ENCODE measurements at places on chromosomes 1 and 21.

DNA sequence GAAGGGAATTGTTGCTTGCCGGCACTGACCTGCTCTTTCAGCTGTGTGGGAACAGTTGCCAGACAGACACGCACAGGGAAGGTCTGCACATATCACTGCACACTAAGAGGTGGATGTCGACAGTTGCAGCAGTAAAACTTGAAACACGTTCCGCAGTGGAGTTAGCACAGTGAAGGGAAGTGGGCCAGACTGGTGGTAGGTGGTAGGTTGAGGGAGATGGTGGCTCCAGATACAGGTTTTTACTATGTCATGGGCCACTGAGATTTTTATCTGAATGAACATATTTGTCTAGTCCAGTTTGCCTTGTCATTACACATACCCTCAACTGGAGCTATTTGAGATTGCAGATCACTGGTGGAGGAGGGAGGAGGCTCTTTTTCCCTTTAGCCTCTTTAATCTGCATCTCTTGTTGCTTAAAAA, 13.5 kb downstream of the MRPS6 start:
- peak; percentile 23 for DNase-seq

DNA sequence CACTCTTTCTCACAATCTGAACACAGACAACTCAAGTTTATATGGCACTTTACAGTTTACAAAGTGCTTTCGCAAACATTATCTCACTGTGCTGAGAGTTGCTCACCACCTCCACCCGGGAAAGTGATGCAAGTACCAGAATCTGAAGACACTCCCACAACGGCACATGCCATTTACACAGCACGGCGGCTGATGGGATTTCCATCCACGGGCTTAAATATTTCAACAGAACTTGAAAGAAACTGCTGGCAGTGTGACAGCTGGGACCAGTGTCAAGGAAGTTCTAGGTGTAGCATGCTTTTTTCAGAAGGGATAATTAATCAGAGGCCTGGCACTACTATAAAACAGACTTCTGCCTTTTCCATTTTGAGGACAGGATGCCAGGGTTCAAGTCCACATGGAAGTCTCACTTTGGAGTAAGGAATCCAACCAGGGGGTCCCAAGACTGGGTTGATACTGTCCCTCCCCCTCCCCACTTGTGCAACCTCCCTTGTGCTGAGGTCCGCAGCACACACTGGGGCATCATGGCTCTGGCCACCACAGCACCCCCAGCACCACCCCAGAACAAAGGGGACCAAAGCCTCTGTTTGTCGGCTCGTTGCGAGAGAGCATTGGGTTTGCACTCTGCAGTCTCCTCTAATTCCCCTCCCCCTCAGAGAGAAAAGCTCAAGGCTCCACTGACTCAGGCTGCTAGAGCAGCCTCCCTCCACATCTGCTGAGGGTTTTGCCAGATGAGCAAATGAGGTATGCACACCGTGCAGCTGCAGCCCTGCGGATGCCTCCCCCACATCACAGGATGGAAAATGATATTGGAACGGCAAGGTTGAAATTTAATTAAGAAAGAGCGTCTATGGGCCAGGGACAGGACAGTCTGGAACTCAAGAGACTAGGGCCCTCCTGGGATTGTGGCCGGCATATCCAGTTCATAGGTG, 154.9 kb downstream of the TGFBR3 start:
- DNase-seq = no peak

DNA sequence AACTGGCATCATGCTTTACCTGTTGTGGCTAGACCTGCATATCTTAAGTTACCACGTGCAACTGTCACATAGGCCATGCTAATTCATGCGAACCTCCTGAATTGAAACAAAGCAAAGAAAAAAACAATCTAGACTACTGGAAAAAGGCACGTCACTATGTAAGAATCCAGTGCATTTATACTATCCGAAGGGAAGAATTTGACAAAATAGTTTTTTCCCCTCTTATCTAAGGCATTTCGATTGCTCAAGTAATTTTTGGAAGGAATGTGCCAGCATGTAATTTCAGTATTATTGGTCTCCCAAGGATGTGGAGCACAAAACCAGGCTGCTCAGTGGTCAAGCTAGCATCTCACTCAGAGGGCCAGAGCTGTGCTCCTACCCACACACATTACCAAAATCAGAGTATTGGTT, 31.5 kb upstream of the C1orf198 start:
- DNase-seq = no peak

GRCh38 chr1:41723786-41724185, 194.9 kb downstream of the HIVEP3 start:
- DNase-seq = no peak

DNA sequence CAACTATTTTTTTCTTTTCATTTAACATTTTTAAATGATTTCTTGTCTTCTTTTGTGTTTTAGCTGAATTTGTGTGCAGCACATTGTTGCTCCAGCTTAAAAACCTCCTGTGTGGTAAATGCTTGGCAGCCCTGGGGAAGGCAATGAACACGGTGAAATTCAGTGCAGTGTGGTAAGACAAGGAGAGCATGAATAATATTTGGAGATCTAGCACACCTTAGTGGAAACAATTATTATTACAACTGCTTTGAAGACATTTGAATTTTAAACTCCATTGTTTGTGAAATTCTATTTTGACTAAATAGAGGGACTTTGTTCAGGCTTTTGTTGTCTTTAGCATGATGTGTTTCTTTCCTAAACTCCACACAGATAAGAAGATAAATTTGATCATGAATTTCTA, 242.6 kb upstream of the CXADR start:
- DNase-seq = no peak

- DNase-seq = no peak
Measured at GRCh38 chr1:216238844-216239243, 184.4 kb downstream of the USH2A start.

DNA sequence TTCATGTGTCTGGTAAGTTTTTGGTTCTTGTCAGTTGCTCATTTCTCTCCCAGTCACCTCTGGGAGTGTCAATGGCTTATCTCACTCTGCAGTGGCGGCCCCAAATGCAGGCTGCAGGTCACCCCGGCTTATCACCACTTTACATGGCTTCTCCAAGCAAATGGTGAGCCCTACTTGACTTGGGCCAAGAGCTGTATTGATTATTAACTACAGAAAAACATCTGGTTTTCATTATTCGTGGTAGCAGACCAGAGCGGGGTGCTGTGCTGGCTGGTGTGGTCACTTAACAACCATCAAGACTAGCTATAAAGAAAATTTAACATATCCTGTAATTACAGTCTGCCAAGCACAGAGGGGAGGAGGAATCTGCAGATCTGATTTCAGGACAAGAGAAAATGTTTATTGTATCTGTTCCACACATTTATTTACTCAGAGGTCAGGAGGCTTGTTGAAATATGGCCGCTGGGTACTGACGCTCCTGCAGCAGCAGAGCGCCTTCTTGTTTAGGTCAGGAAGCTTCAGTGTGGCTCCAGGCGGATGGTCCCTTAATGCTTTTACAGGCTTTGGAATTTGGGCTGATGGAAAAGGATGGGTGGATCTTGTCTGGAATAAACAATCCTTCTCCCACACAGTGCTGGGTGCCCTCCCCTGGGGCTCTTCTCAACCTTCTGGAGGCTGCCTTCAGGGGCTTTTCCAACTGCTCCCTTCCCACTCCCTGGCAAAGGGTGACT, 87.8 kb downstream of the HLX start:
- no peak for DNase-seq

GRCh38 chr21:46388206-46388880, 64.4 kb downstream of the PCNT start:
- no peak for DNase-seq

- DNase-seq = no peak
Measured at GRCh38 chr1:9894115-9894514, 16.0 kb downstream of the CTNNBIP1 start.

DNA sequence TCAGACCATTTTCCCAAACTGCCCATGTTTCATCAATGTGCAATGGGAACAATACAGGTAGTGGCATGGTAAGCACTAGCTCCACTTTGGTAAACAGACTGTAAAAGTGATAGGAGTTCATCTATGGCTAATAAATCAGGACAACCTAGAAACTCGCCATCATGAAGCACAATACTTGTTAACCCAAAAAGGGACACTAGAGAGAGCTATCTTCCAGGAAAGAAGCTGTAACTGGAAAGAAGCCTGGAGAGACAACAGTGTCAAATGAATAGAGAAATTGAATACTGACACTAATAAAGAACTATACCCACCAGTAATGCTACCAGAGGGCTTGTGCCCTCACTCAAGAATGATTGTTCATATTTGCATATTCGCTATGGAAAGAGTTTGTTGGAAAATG, 164.7 kb upstream of the RGS18 start:
- DNase-seq = no peak

GRCh38 chr1:233435622-233436021, 108.1 kb downstream of the MAP3K21 start:
- no peak for DNase-seq

DNA sequence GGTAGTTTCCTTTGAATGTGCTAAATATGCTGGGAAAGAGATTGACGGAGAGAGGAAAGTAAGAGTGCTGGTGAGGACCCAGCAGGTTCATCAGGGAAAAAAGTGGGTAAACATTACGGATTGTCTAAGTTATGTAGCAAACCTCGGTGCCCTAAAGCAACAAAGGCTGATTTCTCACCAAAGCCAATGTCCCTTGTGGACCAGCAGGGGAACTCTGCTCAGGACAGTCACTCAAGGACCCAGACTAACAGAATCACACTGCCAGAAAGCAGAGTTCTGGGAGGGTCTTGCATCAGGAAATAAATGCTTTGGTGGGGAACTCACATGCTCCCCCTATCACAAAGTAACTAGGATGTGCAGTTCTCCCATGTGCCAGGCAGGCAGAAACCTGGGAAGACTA, 1.7 kb upstream of the IKBKE start:
- DNase-seq = no peak

DNA sequence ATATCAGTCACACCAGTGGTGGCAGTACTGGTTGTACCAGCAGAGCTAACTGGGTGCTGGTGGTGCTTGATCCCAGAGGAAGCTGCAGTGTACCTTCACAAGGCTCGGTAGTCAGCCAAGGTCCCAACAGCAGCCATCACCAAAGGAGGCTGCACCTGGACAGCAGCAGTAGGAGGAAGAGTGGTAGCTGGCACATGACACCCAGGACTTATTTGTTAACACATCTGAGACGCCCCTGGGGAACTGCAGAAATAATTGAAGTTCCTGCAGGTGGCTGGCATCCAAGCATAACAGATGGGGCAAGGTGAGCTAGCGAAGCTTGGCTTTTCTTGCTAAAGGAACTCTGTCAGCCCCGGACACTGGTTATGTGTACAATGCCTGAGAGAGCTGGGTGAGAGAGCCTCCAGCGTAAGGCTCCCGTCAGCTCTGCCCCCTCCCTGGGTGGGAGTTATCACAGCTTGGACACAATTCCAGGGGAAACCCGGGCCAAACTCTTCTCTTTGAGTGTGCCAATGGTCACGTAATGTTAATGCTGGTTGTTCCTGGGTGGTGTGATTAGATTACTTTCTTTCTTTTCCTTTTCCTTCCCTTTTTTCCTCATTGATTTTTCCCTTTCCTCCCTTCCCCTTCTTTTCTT, 29.1 kb upstream of the PARP1 start:
- DNase-seq = no peak

DNA sequence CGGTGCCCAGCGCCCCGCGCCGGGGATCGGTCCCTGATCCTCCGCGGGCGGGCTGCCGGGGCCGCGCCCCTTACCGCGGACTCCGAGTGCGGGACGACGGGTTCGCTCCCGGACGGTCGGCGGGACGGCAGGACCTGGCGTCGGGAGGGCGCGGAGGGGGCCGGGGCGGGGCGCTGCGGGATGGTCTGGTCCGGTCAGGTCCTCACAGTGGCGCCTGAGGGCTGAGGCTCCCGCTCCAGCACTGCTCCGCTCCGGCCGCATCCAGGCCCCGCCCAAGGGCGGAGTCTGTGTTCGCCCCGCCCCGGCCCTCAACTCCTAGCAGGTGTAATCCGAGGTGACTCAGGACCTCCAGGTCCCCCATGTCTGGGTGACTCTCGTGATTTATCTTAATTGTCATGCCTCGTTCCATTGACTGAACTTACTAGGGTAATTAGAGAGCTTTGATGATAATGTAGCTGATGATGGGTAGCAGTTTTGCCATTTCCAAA, at the start of gene RAB3B:
Gene RAB3B, minus strand, starts transcription at position 223 of the 488 bp plus-strand sequence. CDS start 13,583 bp downstream, outside the sequence.
- peak; percentile 74 for DNase-seq

DNA sequence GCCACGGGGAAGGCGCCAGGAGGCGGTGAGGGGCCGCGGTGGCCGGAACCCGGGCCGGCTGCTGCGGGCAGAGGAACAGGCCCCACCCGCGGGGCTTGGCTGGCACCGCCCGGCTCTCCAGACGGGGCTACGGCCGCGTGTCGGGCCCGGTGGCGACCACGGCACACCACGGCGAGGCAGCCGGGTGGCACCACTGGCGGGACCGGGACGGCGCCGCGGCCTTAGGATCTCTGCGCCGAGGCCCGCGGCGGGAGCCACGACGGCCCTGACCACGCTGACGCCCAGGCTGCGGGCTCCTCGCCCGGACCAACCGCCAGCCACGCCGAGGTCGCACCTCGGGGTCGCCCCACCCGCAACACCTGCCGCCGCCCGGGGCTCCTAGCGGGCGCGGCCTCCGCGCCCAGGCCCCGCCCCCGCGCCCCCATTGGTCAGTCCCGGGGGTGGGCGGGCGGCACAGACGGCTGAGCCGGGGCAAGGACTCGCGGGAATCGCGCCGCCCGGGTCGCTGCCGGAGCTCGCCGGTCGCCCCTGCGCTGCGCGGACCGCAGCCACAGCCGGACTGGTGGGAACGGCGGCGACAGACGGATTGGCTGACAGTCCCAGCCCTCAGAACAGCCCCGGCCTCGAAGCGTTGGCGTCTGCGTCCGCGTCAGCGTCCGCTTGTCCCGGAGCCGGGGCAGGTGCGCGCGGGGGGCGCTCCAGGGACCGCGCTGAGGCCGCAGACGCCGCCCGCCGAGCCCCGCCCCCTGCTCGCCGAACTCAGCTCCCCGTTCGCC, at the start of gene BMP8A:
Gene BMP8A, plus strand, starts transcription at position 491 of the 776 bp plus-strand sequence. CDS start 356 bp downstream, outside the sequence.
- DNase-seq = peak; percentile 81

DNA sequence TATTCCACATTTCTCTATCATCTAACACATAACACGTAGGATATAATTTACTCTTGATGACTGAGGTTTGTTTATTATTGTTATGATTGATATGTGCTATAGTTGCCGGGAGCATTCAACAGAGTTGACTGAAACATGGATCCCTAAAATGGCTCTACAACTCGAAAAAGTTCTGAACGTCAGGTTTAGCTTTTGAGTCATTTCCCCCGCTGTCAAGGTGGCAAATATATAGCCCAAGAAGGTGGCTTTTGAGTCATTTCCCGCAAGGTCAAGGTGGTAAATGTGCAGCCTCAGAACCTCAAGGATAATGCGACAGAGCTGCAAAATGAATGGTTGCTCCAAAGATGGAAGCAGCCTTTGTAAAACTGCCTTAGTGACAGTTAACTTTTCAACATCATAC, 104.0 kb downstream of the NIBAN1 start:
- peak; percentile 26 for DNase-seq

All from CD4-positive, alpha-beta T cell treated with Interleukin-12 subunit alpha and Interleukin-12 subunit beta, for 1 hour (primary cell).